ENCODE measurements at places on chromosomes 13 and 19. TPM values are rescaled to one million over a fixed set of nuclear protein-coding genes. Genes with fewer than 3 reads are reported as not detected.

The ZNF418 gene
- total RNA-seq = 13.3 TPM

The FUT2 gene
- total RNA-seq = not detected

The SULT2B1 gene
- not detected for total RNA-seq

The TMEM150B gene
- 5.2 TPM for total RNA-seq

The ZNF30 gene
- total RNA-seq = 3.3 TPM

Measured in esophagus muscularis mucosa (tissue), 4 donors.